Islet precursor cell (in vitro differentiated cells): ENCODE measurements at places on chromosomes 11 and 22.
A peak's percentile ranks its signal among the peaks of the same experiment; 100 is the strongest.

DNA sequence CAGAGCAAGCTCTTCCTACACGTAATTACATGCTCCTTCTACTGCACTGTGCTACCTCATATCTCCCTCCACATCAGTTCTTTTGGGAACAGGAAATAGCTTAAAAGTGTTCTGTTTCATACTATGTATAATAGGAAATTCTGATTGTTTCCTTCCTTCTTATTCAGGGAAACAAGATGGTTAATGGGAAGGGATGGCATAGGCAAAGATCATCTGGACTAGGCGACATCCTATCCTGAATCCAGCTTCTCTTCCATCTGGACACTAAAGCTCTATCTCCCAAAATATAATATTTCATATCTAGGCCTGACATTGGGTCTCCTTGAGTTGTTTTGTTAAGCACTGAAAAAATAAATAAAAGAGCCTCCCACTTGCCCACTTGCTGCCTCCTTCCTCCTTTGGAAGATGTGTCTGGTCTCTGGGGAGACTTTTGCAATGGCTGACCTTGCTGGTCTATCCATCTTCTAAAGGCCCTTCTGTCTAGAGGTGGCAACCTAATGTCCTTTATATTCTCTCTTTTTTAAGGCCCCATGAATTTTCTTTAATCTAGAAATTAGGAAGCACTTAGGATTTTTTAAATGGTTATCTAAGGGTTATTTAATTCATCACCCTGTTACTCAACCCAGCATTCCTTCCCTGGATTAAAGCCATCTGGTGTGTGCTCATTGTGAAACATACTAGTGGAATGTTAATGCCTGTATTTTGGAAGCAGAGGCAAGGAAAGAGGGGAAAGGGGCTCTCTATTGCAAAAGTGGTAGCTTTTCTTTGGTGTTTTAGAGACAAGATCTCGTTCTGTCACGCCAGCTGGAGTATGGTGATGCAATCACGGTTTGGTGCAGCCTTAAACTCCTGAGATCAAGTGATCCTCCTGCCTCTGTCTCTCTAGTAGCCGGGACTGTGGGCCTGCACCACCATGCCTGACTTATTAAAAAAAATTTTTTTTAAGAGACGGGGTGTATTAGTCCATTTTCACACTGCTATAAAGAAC is 20.6 kb downstream of the CLMP start:
- DNase-seq = peak; percentile 80

GRCh38 chr11:43825217-43825816 is 55.3 kb upstream of the ALKBH3 start:
- DNase-seq = no peak

GRCh38 chr11:66883016-66883965 is 26.4 kb downstream of the LRFN4 start:
- peak; percentile 90 for DNase-seq

- DNase-seq = no peak
Observed at GRCh38 chr11:31926106-31926505, 115.0 kb upstream of the PAX6 start.

DNA sequence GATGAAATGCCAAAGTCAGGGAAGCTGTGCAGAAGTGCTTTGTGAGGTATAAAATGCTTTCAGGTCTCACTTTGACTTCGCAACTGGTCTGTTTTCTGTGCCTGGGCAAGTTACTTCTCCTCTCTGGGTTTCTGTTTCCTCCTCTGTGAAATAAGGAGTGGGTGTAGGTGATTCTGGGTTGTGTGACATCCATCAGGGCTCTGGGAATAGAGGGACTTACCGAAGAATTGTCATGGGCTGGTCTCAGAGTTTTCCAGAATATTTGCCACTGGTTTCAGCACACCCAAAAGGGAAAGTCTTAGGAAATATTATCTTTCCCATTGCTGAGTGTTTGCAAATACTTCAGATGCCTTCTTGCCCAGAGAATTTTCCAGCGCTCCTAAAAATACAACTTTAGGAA is 118.4 kb downstream of the KIAA1671 start:
- no peak for DNase-seq

DNA sequence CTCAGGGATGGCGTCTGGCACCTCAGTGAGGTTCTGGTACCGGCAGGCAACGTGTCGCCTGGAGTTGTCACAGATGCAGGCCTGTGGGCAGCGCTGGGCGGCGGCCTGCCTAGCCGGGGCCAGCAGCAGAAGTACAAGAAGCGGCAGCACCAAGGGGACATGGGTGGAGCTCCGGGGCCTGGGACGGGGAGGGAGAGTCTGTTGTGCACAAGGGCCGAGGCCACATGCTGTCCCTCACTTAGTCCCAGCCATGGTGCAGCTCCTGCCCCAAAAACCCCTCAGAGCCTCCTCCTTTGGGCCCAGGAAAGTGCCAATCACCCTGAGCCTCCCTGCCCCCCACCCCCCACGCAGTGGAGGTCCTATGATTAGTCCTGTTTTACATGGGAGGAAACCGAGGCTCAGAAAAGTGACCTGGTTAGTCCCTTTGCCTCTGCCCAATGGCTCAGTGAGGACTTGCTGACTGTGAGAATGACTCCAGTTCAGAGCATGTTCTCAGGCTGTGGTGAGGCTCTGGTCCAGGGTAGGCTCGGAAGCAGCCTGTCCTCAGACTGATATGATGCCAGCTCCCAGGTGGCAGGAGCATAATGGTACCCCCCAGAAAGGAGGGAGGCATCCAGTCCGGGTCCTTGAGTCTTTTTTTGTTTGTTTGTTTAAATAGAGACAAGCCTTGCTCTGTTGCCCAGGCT is 1.1 kb downstream of the CHADL start:
- DNase-seq = no peak

GRCh38 chr11:93274851-93275250 is 55.7 kb upstream of the DEUP1 start:
- no peak for DNase-seq

DNA sequence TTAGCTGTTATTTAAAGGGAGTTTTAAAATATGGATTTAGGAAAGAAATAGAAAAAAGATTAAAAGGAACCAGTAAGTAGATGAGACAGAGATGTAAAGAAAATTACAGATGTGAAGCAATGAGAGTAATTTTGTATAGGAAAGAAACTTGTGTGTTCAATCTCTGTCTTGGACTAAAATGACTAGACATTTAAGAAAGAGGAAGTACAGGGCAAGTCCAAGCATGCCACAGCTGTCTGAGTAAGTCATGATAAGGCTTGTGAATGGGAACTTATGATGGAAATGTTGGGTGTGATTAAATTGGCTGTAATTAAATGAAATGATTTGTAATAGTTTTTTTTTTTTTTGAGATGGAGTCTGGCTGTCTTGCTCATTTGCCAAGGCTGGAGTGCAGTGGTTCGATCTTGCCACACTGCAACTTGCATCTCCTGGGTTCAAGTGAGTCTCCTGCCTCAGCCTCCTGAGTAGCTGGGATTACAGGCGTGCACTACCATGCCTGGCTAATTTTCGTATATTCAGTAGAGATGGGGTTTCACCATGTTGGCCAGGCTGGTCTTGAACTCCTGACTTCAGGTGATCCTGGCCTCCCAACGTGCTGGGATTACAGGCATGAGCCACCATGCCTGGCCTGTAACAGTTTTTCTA is 5.9 kb upstream of the ACY3 start:
- DNase-seq = no peak

DNA sequence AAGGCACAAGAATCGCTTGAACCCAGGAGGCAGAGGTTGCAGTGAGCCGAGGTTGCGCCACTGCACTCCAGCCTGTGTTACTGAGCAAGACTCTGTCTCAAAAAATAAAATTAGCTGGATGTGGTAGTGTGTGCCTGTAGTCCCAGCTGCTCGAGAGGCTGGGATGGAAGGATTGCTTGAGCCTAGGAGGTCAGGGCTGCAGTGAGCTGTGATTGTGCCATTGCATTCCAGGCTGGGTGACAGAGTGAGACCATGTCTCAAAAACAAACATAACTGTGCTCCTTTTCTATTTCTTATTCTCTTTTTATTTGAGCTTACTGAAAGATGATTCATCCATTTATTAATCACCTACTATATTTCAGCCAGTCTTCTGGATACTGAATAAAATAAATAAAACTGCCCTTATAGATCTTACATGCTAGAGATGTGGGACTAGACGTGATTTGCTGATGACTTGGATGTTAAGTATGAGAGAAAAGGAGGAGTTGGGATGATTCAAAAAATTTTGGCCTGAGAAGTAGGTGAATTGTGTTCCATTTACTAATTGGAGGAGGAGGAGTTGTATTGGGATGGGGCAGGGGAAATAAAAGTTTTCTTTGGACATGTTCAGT is 18.0 kb downstream of the PAAF1 start:
- DNase-seq = no peak

GRCh38 chr11:114019574-114019973 is 39.9 kb upstream of the ZBTB16 start:
- DNase-seq = no peak

- DNase-seq = no peak
Observed at GRCh38 chr22:35733036-35733435, 15.4 kb downstream of the APOL5 start.
